ELR (cell line): ENCODE measurements at places on chromosomes 11 and 22.

GRCh38 chr22:23539135-23539838, 40.8 kb downstream of the IGLL1 start:
- DNase-seq, result peak; percentile 81

- DNase-seq, result no peak
These were observed 10.1 kb downstream of the C11orf16 start for GRCh38 chr11:8922691-8923090.

DNA sequence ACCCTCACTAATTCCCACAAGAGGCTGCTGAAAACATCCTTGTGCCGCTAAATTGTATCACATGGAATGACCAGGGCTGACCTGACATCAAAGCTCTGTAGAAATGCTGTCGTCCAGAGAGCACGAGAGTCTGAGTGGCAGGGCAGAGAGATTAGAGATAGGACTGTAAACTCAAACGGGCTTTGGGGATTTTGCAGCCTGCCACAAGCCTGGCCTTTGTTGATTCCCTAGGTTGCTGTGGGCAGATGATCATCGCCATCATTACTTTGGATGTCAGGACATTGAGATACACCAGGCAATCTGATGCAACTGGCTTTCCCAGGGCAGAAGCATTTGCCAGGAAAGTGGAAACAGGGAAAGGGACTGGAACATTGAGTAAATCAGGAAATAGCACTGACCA, 131.6 kb downstream of the ETS1 start:
- DNase-seq, result no peak

- DNase-seq, result peak; percentile 35
These were observed 9.9 kb upstream of the AIFM3 start for GRCh38 chr22:20957102-20957682.

- DNase-seq, result no peak
These were observed 44.7 kb upstream of the CXCR5 start for GRCh38 chr11:118838905-118839553.

DNA sequence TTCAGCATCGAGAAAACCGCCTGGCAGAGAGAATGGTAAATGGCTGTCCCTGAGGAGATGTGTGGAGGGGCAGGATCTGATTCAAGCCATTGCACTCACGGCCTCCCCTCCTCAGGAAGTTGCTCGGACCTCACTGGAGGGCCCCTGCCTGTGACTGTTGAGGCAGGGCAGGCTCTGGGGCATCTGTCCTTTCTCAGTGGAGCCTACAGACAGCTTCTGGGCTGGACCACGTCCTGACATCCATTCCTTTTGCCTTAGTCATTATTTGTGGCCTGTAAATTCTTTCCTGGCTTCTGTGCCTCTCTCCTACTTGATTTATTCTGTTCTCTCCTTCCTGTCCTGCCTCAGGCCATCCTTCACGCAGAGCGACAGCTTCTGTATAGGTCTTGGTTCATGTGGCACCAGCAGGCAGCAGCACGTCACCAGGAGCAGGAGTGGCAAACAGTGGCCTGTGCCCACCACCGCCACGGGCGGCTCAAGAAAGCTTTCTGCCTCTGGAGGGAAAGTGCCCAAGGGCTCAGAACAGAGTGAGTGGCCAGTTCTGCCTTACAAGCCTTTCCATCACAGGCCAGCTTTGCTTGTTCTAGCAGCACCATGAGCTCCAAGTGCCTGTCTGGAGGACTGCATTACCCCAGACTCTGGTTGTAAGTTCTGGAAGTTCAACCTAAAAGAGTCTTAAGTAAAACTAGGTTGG, 59.6 kb downstream of the PISD start:
- DNase-seq, result peak; percentile 95

- DNase-seq, result no peak
These were observed 630.3 kb downstream of the TBC1D22A start for GRCh38 chr22:47392729-47393128.
